Central memory CD4-positive, alpha-beta T cell (primary cell): ENCODE measurements at places on chromosomes 1 and 21.

- no peak for DNase-seq
Measured at GRCh38 chr1:90964444-90965035, 57.3 kb downstream of the ZNF644 start.

DNA sequence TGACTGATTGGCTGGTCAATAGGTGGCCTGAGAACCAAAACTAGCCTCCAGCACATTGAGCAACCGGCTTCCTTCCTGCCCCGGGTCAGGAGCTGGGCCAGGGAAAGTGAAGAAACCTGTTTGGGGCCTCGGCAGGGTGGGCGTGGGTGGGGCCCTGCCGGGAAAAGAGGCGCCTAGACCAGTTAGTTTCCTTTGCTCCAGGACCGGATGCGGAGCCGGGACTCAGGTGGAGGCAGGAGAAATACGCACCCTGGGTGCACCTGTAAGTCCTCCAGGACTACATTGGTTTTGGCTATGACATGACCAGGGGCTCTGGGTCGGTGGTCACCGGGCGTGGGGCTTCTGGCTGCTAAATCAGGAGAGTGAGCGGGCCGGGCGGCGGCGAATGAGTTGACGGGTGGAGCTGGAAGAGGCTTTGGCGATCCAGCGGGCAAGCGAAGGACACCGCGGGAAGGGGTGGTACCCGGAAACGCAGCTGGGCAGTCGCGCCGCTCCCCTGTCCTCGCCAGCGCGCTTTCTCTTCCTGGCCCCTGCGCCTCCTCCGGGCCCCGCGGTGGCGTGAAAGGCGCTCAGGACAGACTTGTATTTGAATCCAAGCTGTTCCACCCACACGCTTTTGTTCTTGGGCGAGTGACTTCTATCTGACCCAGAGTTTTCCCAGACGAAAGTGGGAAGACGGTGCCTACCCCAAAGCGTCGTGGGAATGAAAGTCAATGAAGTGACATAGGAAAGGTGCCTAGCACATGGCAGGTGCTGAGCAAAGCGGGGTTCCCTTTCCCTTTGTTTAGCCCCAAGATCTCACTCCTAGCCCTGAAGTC lies 30.6 kb upstream of the JUN start:
- DNase-seq: no peak

- DNase-seq: no peak
Measured at GRCh38 chr1:26109229-26110164, 2.1 kb upstream of the PDIK1L start.

- no peak for DNase-seq
Measured at GRCh38 chr1:227779685-227780084, 35.8 kb upstream of the PRSS38 start.

DNA sequence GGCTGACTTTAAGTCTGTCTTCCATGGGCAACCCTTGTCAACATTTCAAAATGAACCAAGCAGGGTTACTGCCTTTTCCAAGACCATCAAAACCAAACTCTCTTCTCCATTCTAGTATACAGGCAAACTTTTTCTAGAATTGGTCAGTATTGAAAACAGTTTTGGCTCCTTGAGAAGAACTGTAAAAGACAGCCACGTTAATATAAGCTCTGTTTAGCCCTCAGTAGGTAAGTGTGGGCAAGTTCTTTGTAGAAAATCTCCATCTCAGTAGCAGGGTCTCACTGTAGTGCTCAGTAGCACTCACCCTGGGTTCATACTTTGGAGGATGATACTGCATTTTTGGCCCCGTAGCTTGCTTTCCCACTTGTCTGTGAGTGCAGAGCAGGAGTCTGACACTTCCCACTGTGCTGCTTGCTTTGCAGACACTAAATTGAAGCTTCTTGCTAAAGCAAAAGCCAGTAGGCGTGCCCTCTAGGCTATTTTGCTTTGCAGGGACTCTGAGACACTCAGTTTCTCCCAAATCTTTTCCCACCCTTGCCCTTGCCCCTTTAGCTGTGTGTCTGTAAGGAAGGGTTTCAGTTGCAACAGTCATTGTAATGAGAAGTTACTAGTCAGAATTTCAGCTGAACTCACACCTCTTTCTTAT lies 34.3 kb upstream of the CACYBP start:
- no peak for DNase-seq
